Urinary bladder (tissue), 4 donors: ENCODE measurements at places on chromosomes 11 and 22. TPM values are rescaled to one million over a fixed set of nuclear protein-coding genes. Genes with fewer than 3 reads are reported as not detected.

GRCh38 chr11:46537537-46538295 lies 56.1 kb downstream of the AMBRA1 start:
- peak; percentile 56 for DNase-seq

GRCh38 chr11:2945031-2945756 lies 16.0 kb upstream of the PHLDA2 start:
- peak; percentile 53 for DNase-seq

Gene PKDREJ
- total RNA-seq: 0.05 TPM

GRCh38 chr22:39949964-39950737 lies 10.0 kb upstream of the TMA7B start:
- DNase-seq: no peak
